ENCODE measurements at places on chromosomes 3 and 15.

- DNase-seq = no peak
Observed at GRCh38 chr15:96125721-96126415, 204.6 kb upstream of the NR2F2 start.

DNA sequence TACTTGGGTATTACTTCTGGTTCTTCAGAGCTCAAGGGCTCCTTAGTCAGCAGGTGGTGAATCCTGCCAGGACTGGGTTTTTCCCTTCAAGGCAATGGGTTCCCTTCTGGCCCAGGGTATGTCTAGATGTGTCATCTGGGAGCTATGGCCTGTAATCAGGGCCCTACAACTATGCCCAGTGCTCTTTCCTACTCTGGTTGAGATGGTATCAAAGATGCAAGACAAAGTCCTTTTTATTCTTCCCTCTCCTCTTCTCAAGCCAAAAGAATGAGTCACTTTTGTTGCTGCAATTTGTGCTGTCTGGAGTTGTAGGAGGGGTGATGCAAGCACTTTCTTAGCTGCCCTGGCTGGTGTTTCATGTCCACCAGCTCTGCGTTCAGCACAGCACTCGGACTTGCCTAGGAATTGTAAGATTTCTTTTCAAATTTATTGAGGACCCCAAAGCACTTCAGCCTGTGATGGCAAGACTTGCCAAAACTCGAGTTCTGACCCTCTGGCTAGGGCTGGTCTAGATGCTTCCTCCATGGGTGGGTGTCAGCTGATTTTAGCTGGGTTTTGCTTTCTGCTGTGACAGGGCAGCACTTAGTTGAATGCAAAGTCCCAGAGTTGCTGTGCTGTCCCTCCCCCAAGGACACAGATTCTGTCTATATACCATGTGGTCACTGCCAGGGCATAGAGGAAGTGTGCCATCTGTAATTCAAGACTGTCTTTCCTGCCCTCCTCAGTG lies 129.2 kb upstream of the CBLB start:
- no peak for DNase-seq

DNA sequence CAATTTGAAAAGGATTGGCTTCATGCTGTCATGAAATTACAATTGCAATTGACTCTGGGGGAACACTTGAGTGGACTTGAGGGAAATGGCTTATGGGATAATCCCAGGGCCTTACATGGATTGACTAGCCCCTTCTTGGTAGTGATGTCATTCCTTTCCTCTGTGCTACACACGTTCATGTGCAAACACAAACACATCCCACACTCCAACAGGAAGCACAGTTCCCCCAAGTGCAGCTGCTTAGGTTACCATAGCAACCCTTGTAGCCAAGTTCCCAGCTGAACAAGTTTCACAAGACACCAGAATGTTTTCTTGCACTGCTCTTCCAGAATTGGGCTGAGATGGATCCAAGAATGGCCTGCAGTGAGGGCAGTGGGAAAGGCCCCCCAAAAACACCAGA lies 217.0 kb downstream of the ZNF621 start:
- DNase-seq = no peak

DNA sequence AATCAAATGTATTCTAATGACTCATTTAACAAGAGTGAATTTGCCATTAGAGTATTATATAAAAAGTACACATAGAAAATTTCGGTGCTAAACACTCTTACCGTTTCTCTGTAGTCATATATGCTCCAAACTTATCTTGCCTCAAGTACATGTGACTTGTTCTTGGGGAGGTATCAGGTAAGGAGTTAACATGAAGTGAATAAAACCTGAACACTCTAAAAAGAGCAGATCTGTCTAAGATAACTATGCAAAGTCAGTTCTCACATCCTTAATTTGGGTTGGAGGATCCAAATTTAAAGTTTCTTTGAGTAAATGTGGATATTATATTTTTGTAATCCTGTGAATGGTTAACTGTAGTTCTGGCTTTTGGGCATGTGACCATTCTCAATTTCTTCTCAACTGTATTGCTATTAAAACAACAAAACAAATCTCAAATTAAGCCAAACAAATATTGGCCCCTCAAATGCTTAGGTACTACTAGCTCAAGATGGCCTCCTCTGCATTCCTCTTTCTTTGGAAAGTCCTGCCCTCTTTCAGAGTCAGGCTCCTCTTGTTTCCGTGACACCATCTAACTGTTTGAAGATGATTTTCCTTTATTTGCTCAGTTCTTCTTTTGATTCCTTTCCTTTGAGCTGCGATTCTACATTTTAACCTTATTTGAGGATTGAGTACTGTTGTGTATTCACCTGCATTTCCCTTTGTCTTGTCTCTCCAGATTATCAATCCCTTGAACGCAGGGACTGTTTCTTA lies 4.2 kb downstream of the EDEM1 start:
- no peak for DNase-seq

DNA sequence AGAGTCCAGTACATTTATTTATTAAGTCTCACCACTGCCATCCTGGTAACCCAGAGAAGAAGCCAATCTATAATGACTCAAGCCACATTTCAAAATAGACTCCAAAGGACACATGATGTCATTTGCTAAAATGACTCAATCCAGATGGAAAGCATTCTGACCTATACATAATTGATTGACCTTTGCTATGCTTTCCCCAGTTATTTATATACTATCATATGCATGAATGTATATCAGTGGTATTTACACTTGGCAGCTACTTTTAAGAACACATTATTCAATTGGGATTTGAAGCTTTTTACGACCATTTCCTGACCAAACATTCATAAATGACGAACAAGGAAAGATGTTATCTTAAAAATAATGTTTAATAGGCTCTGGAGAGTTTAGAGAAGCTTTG lies 297.2 kb downstream of the FHIT start:
- DNase-seq = no peak

- DNase-seq = no peak
Observed at GRCh38 chr15:79541196-79541595, 109.1 kb downstream of the MINAR1 start.

DNA sequence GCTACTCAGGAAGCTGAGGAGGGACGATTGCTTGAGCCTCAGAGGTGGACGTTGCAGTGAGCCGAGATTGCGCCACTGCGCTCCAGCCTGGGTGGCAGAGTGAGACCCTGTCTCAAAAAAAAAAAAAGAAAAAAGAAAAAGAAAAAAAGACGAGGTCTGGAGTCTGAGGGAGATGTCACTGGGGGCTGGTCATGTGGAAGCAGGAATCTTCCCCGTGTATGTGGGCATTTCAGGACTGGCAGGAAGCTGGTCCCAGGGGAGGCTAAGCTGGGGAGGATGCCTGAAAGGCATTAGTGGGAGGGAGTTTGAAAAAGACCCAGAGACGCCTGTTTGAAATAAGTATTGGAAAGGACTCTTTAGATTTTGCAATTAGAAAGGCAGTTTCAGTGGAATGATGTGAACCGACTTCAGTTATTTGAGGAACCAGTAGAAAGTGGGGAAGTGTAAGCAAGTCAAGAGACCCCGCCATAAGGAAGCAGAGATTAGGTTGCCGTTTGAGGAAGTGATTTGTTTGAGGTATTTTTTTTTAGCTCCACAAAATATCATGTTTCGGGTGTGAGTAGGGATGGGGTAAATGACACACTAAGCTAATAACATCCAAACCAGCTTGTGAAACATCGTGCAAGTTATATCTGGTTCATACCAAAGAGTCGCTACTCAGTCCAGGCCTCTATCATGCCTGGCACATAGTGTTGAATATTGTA lies 55.5 kb downstream of the ST6GAL1 start:
- no peak for DNase-seq

DNA sequence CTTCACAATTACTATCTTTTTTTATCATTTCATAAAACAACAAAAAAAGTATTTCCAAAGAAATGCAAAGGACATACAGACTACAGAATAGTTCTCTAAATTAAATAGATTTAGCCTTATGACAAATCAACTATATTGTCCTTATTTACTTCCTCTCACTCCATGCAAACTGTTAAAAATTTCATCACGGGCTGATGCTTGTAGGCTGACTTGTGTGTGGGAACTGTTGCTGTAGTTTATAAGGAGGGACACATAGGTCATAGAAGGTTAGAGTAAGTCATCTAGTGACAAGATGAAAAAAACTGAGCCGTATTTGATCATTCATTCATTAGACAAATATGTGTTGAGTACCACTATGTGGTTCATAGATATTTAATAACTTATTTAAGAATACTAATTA lies 232.5 kb upstream of the TBL1XR1 start:
- DNase-seq = no peak
